ENCODE measurements at places on chromosomes 1 and 21.

- DNase-seq = no peak
Measured at GRCh38 chr1:66415866-66416265, 118.1 kb upstream of the SGIP1 start.

- DNase-seq = no peak
Measured at GRCh38 chr21:45824546-45825215, 156.9 kb upstream of the COL6A1 start.

DNA sequence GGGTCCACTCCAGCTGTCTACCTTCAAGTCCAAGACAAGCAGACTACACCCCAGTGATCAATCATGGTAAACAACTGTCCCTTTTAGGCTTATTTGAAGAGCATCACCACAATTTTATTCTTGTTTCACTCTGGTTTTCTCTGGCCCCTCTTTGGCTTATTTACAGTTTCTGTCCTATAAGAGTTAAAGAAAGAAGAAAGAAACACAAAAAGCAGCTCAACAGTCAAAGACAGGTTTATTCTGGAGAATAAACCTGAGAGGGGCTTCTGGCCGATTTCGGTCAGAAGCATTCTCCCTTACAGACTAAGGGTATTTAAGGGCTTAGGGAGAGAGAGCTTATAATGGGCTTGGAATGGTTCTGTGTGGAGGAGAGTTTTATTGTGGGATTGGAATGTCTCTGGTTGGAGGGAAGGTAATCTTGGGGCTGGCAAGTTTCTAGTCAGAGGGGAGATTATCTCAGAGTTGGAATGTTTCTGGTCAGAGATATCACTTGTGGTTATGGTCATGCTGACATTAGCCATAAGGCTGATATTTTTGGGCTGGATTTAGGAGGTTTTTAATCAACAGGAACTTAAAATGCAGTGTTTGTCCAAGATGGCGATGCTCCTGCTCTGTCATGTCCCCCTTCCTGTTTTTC, 161.0 kb downstream of the URB2 start:
- no peak for DNase-seq

GRCh38 chr1:157033357-157033876, 12.1 kb downstream of the ARHGEF11 start:
- DNase-seq = no peak

DNA sequence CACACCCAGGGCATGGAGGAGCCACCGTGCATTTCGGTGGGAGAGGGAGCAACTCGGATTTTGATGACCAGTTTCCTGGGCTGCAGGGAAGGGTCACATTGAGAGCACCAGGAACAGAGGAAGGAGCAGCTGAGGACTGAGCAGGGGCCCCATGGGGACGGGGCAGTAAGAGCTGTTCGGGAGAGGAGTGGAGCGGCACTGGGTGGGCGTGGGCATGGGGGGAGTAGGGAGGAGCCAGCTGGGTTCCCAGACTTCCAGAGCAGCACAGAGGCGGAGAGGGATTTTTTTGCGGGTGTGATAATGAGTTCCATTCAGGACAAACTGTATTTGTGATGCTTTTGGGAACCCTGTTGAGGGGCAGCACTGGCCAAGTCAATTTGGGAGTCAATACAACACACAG, 17.4 kb upstream of the GPR153 start:
- DNase-seq = no peak

GRCh38 chr1:58583496-58583895, 6.4 kb upstream of the TACSTD2 start:
- no peak for DNase-seq

DNA sequence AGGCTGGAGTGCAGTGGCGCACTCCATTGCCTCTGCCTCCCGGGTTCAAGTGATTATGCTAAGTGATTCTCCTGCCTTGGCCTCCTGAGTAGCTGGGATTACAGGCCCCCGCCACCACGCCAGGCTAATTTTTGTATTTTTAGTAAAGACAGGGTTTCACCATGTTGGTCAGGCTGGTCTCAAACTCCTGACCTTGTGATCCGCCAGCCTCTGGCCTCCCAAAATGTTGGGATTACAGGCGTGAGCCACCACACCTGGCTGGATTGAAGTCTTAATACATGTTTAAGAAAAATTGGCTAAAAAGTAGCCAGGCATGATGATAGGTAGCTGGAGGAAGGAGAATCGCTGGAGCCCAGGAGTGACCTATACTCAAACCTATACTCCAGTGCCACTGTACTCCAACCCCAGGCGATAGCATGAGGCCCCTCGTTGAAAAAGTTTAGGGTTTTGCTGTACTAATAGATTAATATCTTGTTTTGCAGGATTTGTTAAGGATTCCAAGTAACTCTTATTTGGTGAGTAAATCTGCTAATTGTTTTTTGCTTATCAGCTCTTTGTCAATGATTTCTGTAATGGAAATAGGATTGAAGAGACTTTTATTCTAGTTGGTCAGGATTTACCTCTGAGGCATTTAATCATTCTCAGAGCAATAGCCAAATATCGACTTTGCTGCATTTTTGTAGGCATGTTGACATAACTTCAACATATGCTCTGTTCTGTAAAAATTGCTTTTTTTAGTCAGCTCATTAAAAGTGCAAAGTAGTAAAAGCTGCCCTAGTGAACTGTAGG, 2.0 kb downstream of the RCC1 start:
- DNase-seq = no peak

- no peak for DNase-seq
Measured at GRCh38 chr1:237705462-237705861, 185.3 kb downstream of the ZP4 start.

GRCh38 chr1:197868751-197869489, 33.5 kb upstream of the C1orf53 start:
- DNase-seq = no peak

DNA sequence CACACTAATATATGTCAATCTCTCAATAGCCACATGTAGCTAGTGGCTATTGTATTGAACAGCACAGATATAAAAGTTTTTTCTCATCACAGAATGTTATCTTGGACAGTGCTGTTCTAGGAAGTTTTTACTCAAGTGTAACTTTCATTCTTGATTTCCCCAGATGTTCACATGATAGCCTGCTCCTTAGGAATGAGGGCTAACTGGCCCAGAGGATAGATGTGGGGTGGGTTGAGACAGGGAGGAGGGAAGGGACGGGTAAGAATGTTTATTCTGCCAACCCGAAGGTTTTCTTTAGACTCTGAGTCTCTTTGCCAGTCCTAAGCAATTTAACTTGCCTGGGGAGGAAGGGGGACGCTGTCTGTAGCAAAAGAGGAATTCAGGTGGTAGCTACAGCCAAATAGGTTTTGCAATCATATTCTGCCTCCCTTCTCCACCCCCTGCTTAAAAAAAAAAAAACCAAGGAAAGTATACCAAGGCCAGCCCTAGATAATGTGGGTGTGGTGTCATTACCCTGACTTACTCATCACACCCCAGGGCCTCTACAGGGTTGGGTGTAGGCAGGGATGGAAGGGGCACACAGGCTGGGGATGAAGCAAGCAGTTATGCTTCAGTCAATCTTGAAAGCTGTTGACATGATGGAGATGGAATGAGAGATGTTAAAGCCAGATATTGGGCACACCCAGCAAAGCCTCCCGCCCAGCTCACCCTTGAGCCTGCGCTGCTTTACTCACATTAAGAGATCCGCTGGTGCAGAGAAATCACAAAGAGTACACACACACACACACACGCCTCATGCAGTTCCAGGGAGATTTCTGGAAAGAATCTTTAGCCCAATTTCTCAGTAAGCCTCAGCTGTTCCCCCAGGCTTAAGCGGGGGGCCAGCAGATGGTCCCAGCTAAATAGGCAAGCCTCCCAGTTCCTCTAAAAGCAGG, 59.9 kb downstream of the PLXNA2 start:
- no peak for DNase-seq

DNA sequence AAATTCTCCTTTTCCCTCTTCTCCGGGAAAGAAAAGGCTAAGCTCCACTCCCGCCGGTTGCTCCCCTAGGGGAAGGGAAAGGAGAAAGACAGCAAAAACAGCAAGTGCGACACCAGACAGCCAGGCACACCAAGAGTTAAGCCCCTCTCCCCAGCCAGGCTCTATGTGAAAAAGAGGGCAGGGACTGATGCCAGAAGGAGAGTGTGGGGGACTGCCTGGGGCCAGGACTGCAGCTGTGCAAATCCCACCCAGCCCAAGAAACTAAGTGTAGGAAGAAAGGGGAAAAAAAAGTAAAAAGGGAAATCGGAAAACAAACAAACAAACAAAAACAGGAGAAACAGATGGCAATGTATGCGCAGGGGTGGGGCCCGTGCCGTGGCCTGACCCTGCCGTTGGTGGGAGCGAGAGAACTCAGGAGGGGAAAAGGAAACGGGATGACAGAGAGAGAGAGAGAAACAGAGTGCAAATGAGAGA, 27.7 kb upstream of the FMO1 start:
- DNase-seq = no peak

DNA sequence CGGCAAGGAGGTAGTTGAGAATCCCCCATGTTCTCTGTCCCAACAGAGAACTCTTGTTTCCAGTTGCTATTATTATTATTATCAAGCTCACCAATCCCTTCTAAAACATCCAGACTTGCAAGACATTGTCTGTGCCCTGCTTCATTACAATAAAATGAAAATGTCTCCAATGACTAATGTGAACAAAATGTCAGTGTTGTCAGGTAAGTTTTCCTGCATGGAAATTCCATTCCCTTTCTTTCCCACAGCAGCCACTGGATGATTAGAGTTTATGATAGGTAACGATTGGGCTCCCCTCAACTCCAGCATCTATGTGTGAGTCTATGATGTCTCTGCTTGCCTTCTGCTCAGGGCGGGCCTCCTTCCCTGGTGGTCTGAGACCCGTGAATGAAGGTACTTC, 8.9 kb upstream of the DYRK1A start:
- DNase-seq = no peak

DNA sequence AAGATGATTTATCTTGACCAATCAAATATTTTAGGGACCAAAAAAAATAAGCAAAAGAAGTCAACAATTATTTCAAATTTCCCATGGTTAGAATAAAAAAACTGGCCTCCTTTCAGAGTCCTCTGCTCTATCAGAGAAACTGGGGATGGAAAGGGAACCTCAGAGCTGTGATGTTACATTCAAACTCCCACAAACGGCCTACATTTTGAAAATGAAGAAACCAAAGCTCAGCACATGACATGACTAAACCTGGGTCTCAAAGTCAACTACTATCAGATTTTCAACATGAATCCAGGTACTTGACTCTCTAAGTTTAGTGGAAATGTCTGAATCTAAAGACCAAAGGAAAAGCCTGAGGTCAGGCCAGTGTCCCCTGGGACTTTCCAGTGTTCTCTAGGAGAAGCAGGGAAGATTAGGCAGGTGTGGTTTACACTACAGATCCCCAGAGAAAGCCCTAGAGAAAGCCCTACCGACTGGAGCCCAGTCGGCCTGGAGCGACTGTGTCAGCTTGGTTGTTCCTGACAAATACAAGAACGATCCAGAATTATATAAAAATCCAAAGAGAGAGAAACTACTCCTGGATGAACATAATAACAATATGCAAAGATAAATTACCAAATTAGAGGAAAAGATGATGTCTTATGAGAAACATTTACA, 24.8 kb downstream of the JAK1 start:
- no peak for DNase-seq

- DNase-seq = no peak
Measured at GRCh38 chr1:244388961-244389360, 62.7 kb downstream of the ADSS2 start.

DNA sequence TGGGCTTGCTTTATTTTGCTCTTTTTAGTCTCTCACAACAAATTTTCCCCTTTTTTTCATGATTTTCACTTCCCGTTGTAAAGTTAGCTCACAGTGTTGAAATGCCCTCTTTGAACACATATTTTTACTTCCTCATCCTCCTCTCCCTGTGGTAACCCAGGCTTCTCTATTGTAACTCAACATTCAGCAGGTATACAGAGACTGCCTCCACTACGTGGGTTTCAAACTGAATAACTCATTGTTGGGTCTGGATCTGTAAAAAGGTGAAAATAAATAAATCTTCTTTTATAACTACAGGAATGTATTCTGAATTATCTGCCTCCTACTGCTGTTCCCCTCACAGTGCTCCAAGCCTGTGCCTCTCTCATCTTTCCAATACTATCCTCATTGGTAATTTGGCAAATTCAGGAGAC, 166.4 kb downstream of the RUNX1 start:
- no peak for DNase-seq

GRCh38 chr21:45104560-45104959, 30.2 kb downstream of the ADARB1 start:
- no peak for DNase-seq

DNA sequence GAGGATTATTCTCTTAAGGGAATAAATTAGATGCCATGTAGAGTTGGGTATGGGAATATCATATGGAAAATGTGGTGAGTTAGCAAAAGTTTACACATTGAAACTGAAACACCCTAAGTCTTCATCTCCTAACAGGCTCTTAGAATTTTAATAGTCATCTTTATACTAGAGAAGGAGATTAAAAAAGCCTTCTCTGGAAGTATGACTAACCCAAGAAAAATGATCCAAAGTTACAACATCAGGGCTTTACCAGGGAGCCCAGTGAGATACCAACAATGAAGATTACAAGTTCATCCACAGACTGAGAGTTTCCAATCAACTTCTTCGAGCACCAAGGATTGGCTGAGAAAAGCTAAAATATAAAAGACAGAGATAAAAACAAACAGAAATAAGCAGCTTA, 70.0 kb upstream of the KIAA0040 start:
- no peak for DNase-seq

GRCh38 chr1:205348554-205349487, 7.9 kb downstream of the KLHDC8A start:
- no peak for DNase-seq
